GM19239 (cell line): ENCODE measurements at places on chromosomes 5 and 9.

DNA sequence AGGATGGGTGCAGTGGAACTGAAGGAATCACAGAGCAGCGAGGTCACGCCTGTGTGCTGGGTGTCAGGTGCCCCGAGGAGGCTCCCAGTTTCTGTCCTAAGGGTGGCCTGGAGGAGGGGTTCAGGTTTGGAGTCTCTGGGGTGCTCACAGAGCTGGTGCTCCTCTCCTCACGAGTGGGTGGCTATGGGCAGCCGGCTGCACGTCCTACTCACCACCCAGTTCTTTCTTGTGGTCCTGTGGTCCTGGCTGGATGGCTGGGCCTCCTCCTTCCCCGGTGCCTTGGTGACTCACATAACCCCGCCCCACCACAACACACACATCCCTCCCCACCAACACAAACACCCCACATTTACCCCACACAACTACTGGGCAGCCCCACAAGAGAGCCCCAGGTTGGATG is 9.9 kb upstream of the PTGS1 start:
- no peak for DNase-seq

- DNase-seq = peak; percentile 57
Observed at GRCh38 chr9:121992571-121993212, 100.4 kb downstream of the TTLL11 start.

DNA sequence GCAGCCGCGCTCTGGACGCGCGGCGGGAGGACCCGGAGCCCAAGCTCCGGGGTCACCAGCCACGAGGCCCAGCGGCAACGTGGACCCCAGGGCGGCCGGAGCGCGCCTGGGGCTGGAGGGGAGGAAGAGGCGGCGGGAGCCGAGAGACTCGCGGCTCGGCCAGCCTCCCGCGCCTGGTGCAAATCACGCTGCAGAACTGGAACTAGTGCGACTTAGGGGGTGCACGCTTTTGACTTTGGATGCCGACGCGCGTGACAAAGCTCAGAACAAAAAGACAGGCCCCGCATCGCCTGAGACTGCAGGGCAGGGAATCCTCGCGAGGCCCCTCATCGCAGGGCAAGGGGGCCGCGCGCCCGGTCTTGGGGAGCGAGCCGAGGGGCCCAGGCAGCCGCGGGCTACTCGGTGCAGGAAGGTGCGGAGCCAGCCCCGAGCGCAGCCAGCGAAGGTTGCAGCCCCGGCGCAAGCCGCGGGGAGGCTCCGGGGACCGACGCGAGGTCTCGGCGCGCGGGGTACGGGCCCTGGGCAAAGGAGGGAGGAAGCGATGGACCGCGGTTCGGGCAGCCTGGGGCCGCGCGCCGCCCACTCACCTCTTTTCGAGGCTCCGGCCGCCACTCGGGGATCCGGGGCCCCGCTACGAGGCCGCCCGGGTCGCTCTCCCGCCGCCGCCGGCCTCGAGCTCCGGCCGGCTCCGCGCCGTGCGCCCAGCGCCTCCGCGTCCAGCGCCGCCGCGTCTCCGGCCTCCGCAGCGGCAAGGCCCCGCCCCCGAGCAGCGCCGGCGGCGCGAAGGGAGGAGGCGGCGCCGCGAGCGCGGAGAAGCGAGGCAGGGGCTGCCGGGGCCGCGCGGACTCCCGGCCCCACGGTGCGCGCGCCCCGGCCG is at the start of gene GOLM1:
TSS of gene GOLM1 (minus strand) at position 735 of the 877 bp plus-strand sequence. CDS start 20,238 bp downstream, outside the sequence.
- DNase-seq = peak; percentile 70

- DNase-seq = no peak
Observed at GRCh38 chr9:31573561-31573960, 810.9 kb upstream of the ACO1 start.
